ENCODE measurements at places on chromosomes 7 and 10. TPM values are rescaled to one million over a fixed set of nuclear protein-coding genes. Genes with fewer than 3 reads are reported as not detected.

The ZNF503 gene
- polyA plus RNA-seq = 0.09 TPM

GRCh38 chr7:27842094-27842692 lies 102.2 kb downstream of the TAX1BP1 start:
- no peak for DNase-seq

- no peak for DNase-seq
Observed at GRCh38 chr10:19961076-19962053, 145.1 kb downstream of the PLXDC2 start.

- no peak for DNase-seq
Observed at GRCh38 chr10:71244431-71245419, 32.4 kb downstream of the UNC5B start.

GRCh38 chr7:7438851-7439250 lies 96.8 kb downstream of the COL28A1 start:
- no peak for DNase-seq

All from immature natural killer cell (primary cell).